ENCODE measurements at places on chromosomes 5 and 9.

DNA sequence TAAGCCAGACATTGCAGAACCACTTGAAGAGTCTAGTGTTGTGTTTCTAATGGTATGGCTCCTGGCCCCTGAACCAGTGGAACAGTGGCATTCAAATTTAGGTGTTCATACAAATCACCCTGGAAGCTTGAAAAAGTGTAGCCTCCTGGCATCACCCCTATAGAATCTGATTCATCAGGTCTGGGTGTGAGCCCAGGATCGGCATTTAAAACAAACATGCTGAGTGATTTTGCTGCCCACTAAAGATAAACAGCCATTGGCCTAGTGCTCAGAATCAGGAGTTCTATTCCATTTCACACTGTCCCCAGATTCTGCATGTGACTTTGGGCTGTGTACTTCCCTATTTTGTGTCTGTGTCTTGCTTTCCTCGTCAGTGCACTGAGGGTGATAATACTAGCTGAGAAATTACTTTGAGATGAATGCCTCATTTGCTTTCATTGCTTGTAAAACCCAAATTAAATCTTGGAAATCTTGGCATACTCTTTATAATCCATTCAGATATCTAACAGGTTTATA lies 241.5 kb upstream of the CLINT1 start:
- no peak for DNase-seq

DNA sequence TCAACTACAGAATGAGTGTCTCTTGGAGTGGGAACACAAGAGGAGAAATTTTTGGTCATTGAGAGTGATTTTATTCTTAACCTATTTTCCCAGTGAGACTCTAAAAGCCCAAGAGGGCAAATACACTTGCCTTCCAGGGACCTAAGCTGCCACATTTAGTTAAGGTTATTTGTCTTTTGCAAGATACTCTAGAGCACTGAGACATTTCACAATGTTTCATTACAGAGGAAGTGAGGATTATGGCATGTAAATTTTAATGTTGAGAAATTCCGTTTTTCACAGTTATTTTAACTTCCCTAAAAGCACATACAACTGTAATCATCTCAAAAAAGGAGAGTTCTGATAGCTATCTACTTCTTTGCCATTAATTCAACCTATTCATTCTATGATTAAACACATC lies 38.7 kb upstream of the RAB3C start:
- no peak for DNase-seq

DNA sequence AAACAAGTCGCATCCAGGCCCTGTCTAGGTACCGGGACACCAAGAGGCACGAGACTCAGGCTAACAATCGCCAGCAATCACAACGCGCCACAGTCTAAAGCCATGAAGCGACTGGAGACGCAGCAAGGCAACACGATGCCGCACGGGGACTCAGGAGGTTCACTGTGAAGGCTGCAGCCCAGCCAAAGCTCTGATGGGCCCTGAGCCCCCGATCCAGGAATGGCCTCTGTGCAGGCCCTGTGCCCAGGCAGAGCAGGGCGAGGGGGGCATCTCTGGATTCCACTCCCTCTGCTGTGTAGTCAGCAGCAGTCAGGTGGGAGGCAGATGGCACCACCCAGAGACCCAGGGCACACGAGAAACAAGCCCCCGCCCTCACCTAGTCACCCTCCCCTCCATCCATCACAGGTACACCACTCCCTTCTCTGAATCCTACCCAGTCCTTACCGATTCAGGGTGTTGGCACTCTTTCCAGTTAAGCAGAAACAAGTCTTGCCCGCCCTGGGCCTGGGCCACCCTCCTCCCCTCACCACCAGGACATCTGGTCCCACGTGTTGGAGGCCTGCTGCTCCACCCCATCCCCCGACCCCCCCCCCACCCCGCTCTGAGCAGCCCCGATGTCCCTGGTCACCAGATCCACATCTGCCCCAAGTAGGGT lies 1.1 kb downstream of the RALGDS start:
- DNase-seq = no peak

DNA sequence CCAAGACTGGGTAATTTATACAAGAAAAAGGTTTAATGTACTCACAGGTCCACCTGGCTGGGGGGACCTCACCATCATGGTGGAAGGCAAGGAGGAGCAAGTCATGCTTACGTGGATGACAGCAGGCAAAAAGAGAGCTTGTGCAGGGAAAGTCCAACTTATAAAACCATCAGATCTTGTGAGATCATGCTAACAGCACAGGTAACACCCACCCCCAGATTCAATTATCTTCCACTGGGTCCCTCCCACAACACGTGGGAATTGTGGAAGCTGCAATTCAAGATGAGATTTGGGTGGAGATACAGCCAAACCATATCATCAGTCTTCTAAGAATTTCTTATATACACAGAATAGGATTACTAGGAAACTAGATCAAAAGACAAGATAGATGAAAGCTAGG lies 555.6 kb downstream of the PRR16 start:
- no peak for DNase-seq

GRCh38 chr9:121394292-121394691 lies 24.2 kb upstream of the STOM start:
- DNase-seq = no peak

GRCh38 chr9:19378164-19378563 lies 1.9 kb downstream of the RPS6 start:
- DNase-seq = no peak

GRCh38 chr5:111194053-111194452 lies 30.1 kb upstream of the CAMK4 start:
- no peak for DNase-seq

DNA sequence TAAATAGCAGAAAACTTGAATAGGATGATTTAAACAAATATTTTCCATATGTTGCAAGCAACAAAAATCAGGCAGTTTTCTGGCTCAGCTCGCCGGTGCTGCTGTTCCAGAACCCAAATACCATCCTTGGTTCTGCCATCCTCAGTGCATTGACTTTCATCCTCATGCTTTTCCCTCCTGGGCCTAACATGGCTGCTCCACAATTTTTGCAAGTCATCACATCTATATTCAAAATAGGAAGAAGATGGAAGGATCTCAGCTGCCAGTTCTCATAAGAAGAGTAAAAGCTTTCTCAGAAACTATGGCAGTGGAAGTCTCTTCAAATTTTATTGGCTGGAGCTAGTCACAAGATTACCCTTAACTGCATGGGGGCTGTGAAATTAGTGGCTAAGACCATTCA lies 136.7 kb downstream of the STARD4 start:
- no peak for DNase-seq

- DNase-seq = no peak
Observed at GRCh38 chr5:52886206-52886605, 98.5 kb downstream of the ITGA1 start.

- no peak for DNase-seq
Observed at GRCh38 chr9:122265149-122265915, 650 bp downstream of the MRRF start.

- DNase-seq = no peak
Observed at GRCh38 chr9:96565671-96566497, 53.8 kb downstream of the CDC14B start.

- DNase-seq = no peak
Observed at GRCh38 chr9:30628915-30629567, 1755.4 kb upstream of the ACO1 start.

DNA sequence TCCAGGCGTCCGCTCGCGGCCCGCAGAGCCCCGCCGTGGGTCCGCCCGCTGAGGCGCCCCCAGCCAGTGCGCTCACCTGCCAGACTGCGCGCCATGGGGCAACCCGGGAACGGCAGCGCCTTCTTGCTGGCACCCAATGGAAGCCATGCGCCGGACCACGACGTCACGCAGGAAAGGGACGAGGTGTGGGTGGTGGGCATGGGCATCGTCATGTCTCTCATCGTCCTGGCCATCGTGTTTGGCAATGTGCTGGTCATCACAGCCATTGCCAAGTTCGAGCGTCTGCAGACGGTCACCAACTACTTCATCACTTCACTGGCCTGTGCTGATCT lies 294 bp downstream of the ADRB2 start:
- no peak for DNase-seq

DNA sequence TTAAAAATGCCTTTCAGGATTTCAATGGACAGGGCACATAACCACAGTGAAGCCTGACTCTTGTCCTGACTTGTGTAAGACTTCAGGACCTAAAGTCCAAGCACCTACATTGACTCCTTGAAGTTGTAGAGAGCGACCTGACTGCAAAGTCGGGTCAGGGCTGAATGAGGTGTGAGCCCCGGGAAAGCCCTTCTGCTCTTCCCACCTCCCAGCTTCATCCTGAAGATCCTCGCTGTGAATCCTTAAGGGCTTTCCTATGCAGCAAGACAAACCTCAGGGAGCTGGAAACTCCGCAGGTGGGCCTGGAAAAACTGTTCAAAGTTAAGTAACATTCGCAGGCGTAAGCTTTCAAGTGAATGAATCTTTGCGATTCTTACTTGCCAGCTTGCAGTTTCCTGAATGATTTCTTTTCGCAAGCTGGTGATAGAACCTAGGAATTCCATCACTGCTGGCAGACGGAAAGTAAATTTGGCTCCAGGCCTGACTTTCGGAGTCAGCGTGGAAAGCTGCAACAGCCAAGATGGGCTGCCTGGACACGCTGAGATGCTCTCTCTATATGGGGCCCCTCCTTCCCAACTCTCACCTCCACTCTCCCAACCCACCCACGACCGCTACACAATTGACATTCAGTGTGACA lies 10.9 kb downstream of the SEMA5A start:
- DNase-seq = no peak

DNA sequence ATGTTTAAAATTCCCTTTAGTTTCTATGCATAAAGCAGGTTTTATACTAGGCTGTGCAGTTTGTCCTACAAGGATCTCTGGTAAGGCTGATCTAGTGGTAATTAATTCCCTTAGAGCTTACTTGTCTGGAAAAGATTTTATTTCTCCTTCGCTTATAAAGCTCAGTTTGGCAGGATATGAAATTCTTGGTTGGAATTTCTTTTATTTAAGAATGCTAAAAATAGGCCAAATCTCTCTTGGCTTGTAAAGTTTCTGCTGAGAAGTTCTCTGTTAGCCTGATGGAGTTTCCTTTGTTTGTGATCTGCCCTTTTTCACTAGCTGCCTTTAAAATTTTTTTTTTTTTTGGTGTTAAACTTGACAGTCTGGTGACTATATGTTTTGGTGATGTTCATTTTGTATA lies 237.1 kb upstream of the TLE4 start:
- no peak for DNase-seq

DNA sequence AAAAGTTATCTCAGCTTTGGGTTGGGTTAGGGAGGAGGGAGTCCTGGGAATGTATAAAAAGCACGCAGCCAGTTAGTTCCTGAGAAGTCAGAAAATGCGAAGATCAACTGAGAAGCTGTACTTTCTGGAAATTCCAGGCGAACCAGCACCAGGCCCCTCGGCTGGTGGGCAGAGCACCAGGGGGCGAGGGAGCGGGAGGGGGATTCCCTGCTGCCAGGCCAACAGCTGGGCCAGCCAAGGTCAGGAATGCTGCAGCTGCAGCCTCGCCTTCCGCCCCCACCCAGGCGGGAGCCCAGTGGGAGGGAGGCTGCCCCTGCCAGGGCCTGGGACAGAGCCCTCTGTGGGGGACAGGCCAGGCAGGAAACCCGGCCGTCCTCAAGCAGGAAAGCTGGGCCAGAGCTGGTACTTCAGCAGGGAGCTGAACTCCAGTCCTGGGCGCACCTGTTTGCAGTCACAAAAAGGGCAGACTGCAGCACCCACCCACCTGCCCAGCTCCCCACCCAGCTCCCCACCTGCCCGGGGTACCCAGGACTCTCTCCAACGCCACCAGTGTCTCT lies 35.5 kb downstream of the VAV2 start:
- DNase-seq = no peak

DNA sequence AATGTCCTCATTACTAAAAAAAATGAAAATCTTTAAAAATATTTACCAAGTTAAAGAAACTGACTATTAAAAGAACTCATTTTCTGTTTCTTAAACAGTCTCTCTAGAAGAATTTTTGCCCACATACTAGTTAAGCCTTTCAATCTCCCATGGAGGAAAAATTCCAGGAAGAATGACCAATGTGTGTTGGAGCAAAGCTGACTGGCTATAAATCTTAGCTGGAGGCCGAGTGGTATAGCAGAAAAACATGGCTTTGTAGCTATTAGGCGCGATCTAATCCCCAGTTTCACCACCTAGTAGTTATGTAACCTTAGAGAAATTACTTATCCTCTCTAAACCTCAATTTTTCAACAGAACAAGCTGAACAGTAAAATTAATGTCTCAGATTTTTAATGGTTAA lies 135.5 kb upstream of the PRLR start:
- no peak for DNase-seq

DNA sequence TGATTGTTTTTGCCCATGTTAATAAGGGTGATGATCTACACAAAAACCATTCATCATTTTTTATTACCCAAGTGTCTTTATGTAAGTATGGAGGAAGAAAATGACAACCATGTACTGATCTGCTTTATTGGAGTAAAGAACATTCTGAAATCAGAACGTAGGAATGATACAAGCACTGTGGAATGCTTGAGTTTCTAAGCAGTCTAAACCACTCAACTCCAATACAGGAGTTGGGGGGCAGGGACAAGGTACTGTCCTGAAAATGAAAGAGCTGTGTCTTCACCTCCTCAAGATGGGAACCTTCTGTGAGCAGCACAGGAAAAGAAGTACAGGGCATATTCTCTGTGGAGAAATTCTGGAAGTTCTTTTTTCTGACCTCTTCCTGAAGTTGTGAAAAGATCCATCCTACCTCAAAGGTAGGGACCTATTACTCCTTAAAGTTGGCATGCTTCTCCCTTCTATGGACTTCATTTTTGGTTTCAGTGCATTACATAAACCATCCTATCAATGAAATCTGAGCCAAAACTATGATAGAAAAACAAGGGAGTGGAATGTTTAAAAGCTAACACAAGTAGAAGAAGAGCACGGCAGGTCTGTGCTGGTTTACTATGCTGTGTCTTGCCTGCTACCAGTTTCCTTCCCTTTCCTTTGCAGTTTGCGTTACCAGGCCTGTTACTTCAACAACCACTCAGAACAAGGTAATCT lies 202.6 kb downstream of the SEMA5A start:
- no peak for DNase-seq

GRCh38 chr9:71916834-71917534 lies 5.5 kb downstream of the C9orf85 start:
- DNase-seq = no peak

- no peak for DNase-seq
Observed at GRCh38 chr5:10655161-10655971, 91.5 kb downstream of the ANKRD33B start.
